ENCODE measurements at places on chromosomes 3 and 15.

GRCh38 chr3:16406579-16406978 is 106.9 kb downstream of the RFTN1 start:
- no peak for DNase-seq

GRCh38 chr3:127822041-127822681 is at the start of gene MGLL:
MGLL (minus strand) TSS chr3:127822515; CDS start chr3:127822318, 197 bp downstream.
- DNase-seq, result peak; percentile 48

DNA sequence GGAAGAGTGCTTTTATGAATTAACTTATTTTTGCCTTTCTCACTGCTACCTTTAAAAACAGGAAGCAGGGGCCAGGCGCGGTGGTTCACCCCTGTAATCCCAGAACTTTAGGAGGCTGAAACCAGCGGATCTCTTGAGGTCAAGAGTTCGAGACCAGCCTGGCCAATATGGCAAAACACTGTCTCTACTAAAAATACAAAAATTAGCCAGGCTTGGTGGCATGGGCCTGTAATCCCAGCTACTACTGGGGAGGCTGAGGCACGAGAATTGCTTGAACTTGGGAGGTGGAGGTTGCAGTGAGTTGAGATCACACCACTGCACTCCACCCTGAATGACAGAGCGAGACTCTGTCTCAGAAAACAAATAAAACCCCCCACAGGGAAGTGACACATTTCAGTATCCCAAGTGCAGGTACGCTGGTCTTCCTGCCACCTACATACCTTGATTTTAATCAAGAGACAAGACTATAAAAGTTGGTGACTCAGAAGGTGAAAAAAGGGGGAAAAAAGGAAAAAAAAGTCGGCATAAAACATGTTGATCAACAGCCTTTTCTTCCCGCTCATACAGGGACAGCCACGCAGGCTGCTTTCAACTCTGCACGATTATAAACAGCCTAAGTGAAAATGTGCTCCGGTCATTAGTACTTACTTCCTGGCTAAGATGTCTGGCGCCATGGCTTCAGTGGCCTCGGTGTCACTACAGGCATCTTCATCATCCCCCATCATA is 18.8 kb downstream of the PPP1R2 start:
- no peak for DNase-seq

DNA sequence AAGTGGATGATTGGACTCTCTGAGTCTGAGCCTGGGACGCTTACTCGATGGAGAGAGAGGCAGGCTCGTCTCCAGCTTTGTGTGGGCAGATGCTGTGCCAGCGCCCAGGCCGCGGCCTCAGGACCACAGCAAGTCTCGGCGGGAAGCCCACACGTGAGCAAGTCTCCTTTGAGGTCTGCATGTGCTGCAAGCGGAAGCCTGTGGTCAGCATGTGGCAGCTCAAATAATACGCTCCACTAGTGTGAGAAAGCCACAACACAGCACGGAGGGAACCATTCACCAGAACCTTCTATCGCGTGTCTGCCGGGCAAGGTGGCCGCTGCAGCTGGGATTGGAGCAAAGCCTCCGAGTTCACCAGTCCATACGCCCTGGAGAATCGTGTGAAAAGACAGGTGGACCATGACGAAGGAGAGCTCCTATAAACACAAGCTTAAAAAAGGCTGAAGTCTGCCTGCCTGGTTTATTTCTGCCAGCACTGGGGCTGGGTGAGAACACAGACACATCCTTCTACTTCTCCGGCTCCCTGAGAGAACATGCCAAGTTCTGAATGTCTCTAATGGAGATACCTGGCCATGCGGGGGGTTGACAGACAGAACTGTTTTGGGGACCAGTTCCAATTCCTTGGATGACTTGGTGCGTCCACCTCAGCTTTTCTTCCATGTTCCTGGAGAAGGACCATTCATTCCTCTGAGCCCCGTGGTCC is 82.0 kb upstream of the LRIG1 start:
- DNase-seq, result no peak

DNA sequence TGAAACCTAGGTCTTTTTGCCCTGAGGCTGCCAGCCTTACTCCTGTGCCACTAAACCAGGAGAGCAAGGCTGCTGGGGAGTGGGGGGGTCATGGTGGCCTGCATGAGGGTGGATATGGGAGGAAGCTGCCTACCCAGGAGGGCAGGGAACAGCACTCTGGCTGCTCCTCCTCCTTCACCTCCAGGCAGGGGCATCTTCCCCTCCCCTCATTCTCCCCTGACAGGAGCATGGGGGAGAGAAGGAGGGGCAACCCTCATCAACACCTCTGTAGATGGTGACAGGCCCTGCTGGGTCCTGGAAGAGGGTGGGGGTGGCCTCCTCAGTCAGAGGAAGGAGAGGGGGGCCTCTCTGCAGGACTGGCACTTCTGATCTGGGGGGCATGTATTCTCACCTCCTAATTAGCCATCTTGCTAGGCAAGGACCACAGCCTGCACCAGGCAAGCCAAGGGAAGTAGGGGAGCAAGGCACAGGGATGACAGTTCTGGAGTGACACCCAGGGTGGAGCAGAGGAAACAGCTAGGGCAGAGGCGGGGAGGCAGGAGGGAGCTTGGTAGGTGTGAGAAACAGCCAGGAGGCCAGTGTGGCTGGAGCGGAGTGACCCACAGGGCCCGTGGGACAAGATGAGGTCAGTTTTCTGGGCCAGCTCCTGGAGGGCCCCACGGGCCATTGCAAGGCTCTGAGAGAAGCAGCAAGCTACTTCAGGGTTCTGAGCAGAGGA is 4.9 kb downstream of the CCDC33 start:
- DNase-seq, result no peak

DNA sequence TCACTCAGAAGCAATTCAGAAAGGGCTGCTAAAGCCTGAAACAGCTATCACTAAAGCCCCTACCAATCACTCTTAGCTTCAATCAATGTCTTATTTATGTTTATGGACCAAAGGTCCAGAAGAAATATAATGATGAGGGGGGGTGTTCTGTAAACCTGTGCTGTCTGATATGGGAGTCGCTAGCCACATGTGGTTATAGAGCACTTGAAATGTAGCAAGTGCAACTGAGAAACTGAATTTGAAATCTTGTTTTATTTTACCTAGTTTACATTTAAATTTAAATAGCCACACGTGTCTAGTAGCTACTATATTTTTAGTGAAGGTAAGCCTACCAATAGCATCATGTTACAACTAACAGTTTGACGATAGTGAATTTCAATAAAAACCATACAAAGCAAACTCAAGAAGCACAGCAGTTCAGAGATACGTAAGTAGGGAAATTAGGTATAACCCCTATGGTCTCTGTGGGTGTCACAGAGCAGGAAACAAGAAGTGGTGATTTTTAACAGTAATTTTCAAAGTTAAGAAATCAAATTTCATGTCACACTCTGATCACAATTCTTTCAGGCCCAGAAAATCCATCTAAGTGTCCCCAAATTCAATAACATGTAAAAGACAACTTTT is 3.6 kb downstream of the POU1F1 start:
- DNase-seq, result no peak

- no peak for DNase-seq
These were observed 15.9 kb downstream of the SEMA3G start for GRCh38 chr3:52429031-52429430.

DNA sequence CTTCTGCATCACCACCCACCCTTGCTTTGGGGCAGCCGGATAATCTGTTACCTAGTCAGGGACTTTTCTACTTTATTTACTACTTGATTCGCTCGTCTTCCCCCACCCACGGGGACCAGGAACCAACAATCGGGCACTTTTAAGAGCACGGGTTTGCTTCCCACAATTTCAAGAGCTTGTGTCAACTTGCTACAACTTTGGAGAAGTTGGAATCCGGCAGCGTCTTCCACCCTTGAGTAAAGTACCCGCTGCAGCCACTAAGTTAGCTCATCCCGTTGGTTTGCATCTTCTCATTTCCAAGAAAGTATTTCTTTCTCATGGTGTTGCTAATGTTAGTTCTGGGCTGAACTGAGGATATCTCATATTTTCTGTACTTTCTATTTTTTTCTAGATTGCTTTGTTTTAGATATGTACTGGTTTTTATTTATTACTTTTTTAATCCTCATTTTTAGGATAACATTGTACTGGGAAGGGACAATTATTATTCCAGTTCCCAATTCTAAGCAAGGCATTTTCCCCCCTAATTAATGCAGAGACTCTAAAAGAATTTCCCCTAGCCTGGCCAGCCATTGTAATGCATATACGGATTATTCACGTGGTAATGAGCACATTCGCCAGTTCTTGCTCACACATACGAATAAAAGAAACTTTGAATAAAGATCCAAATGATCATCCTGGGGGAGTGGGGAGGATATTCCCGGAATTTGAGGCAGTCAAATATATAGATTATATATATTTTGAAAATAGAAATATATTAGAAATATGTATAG is 4.0 kb downstream of the SOX2 start:
- no peak for DNase-seq

DNA sequence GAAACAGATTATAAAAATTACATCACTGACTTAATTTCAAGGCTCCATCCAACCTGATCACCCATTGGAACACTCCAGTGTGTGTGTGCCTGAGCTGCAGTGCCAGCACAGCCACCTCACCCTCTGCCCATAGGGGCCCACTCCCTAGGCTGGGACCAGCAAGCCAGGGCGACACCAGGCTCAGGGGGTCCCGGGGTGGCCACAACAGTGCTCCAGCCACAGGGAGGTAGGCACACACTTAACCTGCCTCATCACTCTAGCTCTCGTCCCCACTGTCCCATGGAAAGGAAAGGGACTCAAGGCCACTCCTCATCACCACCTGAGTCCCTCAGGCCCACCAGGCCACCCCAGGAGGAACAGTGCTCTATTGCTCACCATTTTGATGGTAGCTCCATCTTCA is 24.9 kb downstream of the ZXDC start:
- DNase-seq, result no peak

DNA sequence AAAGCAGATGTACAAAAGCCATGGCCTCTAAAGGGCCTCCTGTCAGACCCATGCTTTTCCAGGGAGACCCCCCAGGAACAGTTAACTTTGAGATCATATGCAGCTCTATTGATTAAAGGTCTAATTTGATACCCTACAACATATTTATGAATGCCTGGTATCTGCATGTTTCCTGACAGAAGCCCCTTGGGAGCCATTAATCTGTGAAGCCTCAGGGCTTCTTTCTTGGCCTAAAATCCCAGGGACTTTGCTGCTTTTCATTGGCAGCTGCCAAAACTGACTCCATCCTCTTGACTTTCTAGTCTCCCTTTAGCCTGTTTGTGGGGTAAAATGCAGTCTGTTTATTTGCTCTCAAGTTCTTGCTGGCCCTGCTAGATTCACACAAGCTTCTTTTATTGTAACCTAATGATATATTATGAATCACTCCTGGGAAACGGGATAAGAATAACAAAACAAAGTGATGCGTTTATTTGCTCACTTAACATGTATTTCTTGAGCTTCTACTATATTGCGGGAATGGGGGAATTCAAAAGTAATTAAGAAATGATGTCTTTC is 257.0 kb downstream of the LSAMP start:
- no peak for DNase-seq

GRCh38 chr3:183991403-183991802 is 26.3 kb downstream of the ABCC5 start:
- no peak for DNase-seq

GRCh38 chr3:42873221-42873982 is 2.3 kb downstream of the CYP8B1 start:
- DNase-seq, result no peak

- no peak for DNase-seq
These were observed 599.5 kb downstream of the FHIT start for GRCh38 chr3:60651799-60652198.

GRCh38 chr3:123847209-123847608 is 36.9 kb downstream of the MYLK start:
- no peak for DNase-seq

DNA sequence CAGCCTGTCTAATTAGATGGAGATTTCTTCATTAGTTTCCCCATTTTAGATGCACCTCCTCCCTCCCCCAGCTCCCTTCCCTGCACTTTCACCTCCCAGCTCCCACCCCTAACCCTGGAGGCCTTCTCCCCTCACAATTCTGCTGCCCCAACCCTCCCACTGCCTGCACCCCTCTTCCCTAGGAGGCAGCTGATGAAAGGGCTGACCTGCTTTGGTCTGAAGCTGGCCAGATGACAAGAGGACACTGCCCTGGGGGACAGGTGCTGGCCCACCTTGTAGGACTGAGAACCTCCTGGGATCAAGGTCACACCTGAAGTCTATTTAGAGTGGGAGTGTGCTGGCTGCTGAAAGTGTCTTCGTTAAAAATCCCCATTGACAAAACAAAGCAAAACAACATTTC is 259.4 kb downstream of the TLE3 start:
- no peak for DNase-seq

DNA sequence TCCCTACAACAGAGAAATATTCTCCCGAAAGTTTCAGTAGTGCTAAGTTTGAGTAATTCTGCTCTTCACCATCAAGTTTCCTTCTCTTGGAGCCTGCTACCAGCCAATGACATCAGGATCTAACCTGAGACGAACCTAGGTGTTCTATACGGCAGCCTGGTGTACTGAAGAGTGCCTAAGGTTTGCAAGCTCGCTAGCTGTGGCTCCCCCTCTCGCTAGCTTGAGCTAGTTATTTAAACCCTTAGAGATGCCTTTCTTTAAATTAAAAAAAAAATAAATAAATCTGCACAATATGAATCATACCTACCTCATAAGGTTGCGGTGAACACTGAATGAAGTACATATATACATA is 1.4 kb upstream of the COL8A1 start:
- no peak for DNase-seq

DNA sequence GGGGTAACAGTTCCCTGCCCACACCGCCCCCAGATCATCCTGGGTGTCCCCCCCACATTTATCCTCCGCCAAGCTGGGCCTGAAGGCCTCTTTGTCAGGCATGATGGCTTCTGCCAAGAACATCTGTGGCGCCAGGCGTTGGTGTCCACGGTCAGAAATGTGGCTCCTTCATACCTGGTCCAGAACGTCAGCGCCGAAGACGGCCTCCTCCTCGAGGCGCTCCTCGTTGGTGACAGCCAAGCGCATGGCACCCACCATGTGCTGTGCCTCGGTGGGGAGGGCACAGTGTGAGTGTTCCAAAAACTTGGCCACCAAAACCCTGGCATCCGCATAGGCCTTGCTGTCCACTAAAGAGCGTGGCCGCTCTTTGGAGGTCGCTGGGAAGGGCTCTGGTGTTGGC is 146.5 kb downstream of the NSMCE3 start:
- no peak for DNase-seq

DNA sequence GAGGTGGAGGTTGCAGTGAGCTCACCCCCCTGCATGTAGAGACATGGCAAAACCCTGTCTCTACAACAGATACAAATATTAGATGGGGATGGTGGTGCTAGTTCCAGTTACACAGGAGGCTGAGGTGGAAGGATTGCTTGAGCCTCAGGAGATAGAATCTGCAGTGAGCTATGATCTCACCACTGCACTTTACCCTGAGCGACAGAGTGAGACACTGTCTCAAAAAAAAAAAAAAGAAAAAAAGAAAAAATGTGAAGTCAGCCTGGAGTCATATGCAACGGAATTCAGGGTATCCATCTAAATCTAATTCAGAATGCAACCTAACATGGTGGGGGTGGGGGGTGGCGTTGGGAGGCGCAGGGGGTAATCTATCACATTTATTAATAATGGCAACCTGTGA is 37.1 kb upstream of the NR2F2 start:
- no peak for DNase-seq

GRCh38 chr15:76286271-76286879 is 24.9 kb downstream of the ETFA start:
- DNase-seq, result no peak
